NCI-H1092 (cell line): ENCODE measurements at places on chromosomes 3 and 15.

DNA sequence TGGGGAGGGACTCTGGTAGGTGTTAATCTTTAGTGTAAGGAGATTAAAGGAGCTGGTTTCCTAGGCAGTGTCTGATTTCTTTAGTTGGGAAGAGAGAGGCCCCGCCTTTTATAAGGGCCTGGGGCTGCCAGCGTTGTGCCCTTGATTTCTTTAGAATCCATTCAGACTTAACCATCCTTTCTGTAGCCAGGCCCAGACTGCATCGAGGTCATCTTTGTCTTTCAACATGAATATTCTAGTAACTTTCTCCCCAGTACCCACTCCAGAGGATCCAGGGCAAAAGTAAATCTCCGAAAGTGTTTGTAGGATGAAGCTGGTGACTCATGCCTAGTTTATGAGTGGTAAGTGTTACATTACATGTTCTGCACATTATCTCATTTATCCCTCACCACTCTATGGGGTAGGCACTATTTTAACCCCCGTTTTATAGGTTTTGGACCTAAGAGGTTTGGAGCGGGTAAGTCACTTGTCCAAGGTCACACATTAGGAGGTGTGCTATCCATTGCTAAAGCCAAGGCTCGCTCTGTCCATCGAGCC, 11.8 kb upstream of the USP3 start:
- DNase-seq = no peak

DNA sequence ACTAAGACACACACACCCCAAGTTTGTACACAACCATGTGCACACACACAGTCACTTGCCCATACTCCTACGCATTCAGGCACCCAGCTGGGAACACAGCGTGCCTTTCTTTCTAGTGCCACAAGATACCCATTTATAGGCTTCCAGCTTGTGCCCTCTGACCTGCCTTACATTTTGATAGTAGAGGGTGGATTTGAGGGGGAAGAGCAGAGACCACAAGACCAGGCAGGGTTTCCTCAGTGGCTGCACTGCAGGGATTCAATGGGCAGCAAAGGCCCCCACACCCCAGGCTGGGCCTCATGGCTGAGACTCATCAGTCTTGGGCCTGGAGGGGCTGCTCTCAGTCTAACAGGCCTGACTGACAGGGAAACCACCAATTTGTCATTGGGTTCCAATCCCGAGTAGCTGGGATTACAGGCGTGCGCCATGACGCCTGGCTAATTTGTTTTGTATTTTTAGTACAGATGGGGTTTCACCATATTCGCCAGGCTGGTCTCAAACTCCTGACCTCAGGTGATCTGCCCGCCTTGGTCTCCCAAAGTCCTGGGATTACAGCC, 18.8 kb upstream of the ANKDD1A start:
- DNase-seq = no peak

DNA sequence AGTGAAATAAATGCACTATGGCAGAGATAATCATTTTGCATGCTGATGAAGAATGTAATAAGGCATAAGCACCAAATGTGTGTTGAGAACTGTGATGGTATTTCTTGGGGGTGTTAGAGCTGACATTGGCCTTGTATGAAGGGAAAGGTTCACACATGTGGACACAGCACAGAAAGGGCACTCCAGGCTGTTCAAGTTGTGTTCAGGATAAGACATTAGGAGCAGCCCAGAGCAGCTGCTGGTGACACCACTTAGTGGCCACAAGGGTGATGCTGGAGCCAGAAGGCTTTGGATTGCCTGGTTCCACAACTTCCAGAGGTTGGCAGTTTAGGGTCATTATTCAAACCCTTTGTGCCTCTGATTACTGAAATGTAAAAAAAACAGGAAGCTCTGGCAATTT, 155.4 kb downstream of the GOLGA6L6 start:
- no peak for DNase-seq

DNA sequence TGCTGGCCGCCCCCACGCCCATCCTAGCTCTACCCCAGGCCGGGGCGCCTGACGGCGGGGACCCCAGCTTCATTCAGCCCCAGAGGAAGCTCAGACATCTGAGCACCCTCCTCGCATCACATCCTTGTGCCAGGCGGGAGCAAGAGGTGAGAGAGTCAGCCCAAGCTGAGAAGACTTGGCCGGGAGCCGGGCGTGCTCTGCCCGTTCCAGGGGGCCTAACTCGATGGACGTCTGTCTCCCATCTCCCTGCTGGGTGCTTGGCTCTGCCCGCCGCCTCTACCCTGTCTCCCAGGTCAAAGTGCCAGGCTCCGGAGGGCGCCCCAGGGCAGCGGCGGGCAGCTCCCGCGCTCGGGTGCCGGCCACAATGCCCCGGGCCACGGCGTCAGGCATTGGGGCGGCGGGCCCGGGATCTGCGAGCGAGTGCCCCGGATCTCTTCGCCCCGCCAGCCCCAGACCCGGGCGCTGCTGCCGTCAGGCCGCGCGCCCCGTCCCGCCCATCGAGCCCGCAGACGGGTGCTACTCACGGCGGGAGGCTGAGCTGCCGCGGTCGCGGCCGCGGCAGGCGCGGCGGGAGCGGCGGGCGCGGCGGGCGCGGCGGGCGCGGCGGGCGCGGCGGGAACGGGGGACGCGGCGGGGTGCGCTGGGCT, 388 bp downstream of the DAPK2 start:
- no peak for DNase-seq

- DNase-seq = no peak
Observed at GRCh38 chr3:45333549-45333948, 54.8 kb upstream of the LARS2 start.

DNA sequence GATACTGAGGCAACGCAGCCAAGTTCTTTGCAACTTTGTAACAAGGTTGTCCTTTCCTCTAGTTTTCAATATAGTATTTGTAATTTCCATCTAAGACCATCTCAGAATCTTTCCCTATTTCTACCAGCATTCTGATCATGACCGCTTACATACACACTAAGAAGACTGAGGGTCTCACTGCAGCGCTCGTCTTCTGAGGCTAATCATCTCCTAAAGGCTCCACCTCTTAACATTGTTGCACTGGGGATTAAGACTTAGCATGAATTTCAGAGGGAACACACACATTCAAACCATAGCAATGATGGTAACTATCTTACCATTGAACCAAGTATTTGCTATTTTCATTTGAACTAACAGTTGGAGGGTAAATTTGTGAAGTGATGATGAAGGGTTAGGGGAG, 463.3 kb upstream of the CCDC54 start:
- DNase-seq = no peak

DNA sequence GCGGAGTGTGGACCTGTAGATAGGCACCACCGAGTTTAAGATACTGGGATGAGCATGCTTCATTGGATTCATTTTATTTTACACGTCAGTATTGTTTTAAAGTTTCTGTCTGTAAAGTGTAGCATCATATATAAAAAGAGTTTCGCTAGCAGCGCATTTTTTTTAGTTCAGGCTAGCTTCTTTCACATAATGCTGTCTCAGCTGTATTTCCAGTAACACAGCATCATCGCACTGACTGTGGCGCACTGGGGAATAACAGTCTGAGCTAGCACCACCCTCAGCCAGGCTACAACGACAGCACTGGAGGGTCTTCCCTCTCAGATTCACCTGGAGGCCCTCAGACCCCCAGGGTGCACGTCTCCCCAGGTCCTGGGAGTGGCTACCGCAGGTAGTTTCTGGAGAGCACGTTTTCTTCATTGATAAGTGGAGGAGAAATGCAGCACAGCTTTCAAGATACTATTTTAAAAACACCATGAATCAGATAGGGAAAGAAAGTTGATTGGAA, 29.5 kb downstream of the SYNM start:
- no peak for DNase-seq
